ENCODE measurements at places on chromosomes 1 and 21.

DNA sequence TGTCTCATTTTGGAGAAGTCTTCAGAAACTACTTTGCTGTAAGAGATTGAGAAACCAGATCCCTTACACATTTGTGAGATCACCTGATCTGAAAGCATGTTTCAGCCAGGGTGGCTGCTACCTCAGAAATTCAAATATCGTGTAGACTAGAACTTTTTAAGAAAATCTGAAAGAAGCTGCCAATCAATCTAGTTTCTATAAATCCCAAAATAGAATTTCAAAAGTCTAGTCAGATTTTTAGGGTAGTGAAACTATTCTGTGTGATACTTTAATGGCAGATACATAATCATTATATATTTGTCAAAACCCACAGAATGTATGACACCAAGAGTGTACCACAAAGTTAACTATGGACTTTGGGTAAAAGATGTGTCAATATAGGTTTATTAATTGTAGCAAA, 79.9 kb upstream of the PLPPR5 start:
- DNase-seq, result no peak

DNA sequence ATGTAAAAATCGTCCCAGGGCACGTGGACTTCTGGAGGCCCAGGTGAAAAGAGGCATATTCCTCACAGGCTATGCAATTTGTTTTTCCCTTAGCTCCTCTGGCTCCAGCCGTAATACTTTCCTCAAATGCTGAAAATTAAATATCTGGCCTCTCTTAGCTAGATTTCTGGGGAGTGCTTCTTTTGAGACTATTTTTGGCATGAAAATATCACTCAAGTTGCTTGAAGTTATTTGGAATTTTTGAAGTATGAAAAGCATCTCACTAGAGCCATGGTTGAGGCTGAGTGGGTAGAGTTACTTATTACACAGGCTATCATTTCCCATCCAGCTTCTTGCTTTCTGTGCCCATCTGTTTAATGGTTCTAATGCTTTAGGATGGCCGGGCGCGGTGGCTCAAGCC, 59.7 kb downstream of the MYOM3 start:
- no peak for DNase-seq

- no peak for DNase-seq
Measured at GRCh38 chr1:115133440-115133839, 44.1 kb upstream of the TSPAN2 start.

GRCh38 chr1:100361511-100362089, 9.3 kb downstream of the CDC14A start:
- DNase-seq, result no peak

All from NCI-H1436 (cell line).